ENCODE measurements at places on chromosomes 5 and 9. TPM values are rescaled to one million over a fixed set of nuclear protein-coding genes. Genes with fewer than 3 reads are reported as not detected.
A peak's percentile ranks its signal among the peaks of the same experiment; 100 is the strongest.

GRCh38 chr9:93452710-93453046 is 703 bp downstream of the FAM120AOS start:
- DNase-seq = no peak

GRCh38 chr5:150960791-150961396 is 56.1 kb upstream of the ZNF300 start:
- no peak for DNase-seq

GRCh38 chr5:58456026-58456425 is 3.9 kb downstream of the PLK2 start:
- no peak for DNase-seq

- DNase-seq = no peak
Measured at GRCh38 chr5:102595332-102595731, 96.5 kb upstream of the SLCO6A1 start.

GRCh38 chr9:85013703-85014102 is 344.2 kb downstream of the NTRK2 start:
- no peak for DNase-seq

GRCh38 chr5:8848997-8849594 is 696.8 kb downstream of the SEMA5A start:
- DNase-seq = no peak

DNA sequence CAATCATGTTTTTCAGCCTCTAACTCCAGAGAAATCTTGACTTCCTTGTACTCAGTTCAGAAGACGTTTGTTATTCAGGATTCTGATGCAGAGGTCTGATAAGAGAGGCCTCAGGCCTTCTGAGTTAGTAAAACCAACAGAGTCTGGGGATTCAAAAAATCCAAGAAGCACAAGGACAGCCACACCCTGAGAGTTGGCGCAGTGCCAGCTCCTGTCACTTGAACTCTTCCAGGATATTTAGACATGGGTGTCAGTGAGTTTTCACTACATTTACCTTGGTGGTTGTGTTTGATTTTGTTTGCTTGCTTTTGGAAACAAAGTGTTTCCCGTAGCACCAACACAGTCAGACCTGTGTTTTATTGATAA is 41.6 kb upstream of the PDE8B start:
- no peak for DNase-seq

GRCh38 chr5:42074353-42074752 is 149.3 kb downstream of the FBXO4 start:
- DNase-seq = no peak

DNA sequence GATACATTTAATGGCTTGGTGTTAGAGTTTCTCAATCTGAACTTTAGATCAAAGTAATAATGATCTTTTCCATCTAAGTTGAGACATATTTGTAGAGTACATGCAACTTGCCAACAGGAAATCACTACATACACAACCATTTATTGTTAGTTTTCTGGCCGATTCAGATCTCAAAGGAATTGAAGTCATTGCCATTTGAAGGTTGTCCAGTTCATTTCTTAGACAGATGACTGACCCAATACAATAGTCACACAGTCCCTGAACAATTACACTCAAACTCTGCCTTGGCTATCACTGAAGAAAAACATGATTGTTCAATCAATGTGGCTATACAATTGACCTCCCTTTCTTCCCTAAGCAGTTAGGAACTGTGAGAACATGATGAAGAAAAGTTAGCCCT is 753.2 kb upstream of the RIOK2 start:
- DNase-seq = no peak

- DNase-seq = peak; percentile 8
Measured at GRCh38 chr5:157718519-157718918, 12.7 kb upstream of the THG1L start.

DNA sequence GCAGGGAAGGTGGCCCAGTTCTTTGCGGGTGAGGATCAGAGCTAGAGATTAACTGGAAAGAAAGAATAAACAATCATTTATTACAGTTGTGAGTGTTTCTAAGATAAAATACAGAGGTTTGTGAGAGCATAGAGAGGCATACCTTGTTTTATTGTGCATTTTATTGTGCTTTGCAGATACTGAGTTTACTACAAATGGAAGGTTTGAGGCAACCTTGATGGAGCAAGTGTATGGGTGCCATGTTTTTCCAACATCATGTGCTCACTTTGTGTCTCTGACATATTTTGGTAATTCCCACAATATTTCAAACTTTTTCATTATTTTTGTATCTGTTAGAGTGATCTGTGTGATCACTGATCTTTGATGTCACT is 715 bp upstream of the C5orf34 start:
- no peak for DNase-seq

- no peak for DNase-seq
Measured at GRCh38 chr5:79868163-79868670, 122.8 kb downstream of the MTX3 start.

DPH7 gene
- total RNA-seq = 38.2 TPM

SPATA31D4 gene
- total RNA-seq = not detected

PTCD2 gene
- 15.0 TPM for total RNA-seq

ENTREP1 gene
- not detected for total RNA-seq

GFPT2 gene
- 1.7 TPM for total RNA-seq

SPAG8 gene
- 1.8 TPM for total RNA-seq

SGCD gene
- 0.11 TPM for total RNA-seq

GNAQ gene
- total RNA-seq = 17.1 TPM

DYNC2I2 gene
- total RNA-seq = 67.7 TPM

SLC1A1 gene
- 0.09 TPM for total RNA-seq

Data from CD8-positive, alpha-beta memory T cell (primary cell).